ENCODE measurements at places on chromosomes 2 and 18.
A peak's percentile ranks its signal among the peaks of the same experiment; 100 is the strongest.

- DNase-seq = no peak
These were observed 65.4 kb downstream of the IKZF2 start for GRCh38 chr2:213086050-213086449.

- no peak for DNase-seq
These were observed 10.0 kb downstream of the NGEF start for GRCh38 chr2:233002829-233003657.

DNA sequence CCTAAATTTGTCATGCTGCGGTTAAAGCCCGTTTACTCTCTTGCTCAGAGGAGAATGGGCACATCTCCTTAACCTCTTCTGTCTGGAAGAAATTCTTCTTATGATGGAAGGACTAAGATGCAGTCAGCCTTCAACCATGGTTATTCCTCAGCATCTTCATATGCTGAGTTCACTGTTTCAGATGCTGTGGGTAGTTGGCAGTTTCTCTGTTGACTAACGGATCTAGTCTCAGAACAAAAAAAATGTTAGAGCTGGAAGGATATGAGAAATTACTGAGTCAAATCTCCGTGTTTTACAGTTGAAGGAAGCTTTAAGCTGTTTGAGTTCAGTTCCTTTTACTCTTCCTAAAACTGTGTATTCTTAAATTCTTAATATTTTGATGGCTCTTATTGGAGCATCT is 43.6 kb upstream of the PGAP1 start:
- DNase-seq = no peak

DNA sequence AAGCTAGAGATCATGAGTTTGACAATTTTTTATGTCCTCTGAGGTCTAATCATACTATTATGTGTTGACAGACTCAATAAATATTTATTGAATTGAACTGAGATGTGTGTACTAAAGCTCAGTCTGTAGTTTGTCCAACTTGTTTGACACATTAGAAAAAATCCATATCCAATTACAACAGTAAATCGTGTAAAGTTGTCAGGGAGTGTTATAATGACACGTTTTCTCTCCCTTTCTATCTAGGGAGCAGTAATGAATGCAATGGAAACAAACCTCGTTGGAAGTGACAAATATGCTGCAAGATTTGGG is 28.4 kb downstream of the ITGA4 start:
- no peak for DNase-seq

DNA sequence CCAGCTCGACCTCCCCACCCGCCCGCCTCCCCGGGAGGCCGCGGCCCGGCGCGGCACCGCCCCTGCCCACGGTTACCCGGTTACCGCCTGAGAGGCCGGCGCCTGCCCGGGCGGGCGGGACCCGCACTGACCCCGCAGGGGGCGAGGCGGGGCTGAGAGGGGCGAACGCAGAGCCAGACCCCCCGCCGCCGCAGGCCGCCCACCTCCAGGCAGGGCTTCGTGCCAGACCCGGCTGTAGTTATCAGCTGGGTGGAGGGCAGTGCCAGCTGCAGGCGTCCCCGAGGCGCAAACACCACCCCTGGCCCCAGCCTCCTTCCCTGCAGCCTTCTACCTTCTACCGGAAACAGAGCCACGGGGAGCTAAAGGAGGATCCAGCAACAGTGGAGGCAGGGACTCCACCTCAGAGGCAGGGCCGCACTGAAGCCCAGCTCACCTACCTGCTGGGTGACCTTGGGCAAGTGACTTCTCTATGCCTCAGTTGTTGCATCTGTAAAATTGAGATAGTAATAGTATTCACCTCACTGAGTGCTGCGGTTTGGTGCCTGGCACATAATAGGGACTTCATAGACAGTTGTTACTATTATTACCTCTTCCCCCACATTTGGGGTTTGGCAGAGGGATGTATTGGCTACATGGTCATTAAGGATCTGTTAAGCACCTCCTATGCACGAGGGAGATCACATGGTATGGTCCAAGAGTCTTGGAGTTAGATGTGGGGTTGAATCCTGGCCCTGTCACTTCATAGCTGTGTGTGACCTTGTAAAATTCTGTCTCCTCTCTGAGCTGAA is 231.6 kb upstream of the SMAD2 start:
- no peak for DNase-seq

- peak; percentile 64 for DNase-seq
These were observed 40.3 kb downstream of the PLA2R1 start for GRCh38 chr2:160022162-160022561.

DNA sequence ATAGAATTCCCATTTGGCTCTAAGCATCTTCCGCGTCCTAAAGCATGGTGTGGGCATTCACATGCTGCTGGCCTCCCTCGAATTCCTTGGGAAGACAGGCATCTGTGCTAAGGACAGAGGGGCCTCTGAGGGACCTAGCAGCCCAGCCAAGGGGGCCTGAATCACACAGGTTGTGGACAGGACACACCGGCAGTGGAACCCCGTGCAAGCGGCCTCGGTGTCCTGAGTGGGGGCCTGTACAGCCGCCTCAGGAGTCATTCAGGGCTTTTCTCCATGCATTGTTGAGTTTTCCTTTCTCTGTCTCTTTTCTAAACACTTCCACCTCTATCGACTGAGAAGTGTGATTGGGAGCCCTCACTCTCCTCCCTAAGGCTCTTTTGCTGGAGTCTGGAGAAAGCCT is 44.3 kb upstream of the SMIM21 start:
- DNase-seq = no peak

GRCh38 chr2:66301022-66301766 is 133.7 kb upstream of the MEIS1 start:
- DNase-seq = no peak

DNA sequence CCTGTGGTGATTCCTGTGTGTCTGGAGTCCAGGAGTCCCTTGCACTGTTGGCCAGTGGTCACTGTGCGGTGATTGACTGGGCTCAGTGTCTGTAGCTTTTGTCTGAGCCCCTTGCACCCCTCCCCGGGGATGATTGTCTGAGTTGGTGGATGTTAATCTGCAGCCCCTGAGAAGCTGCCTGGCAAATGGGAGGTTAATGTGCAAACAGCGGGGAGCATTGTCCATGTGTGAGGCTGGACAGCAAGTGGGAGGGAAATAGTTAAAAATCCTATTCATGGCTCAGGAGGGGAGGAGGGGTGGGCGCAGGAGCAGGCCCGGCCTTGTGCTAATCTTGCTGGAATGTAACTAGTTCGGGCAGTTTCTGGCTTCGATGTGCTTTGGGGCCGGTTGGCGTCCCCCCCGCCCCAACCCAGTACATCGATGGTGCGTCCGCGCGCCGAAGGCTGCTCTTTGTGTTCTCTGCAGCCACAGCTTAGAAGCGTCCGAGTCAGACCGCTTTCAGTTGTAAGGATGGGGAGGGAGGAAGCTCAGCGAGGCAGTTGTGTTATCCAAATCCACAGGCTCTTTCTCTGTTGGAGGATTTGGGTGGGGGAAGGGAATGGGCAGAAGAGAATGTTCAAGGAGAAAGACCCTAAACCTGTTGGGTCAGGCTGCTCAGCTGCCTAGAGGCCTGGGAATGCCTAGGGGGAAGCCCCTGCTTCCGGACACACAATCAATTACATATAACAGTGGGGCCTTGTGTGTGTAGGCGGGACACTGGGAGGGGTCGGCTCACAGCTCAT is 71.8 kb downstream of the TGOLN2 start:
- no peak for DNase-seq

GRCh38 chr18:63427558-63427957 is 5.3 kb upstream of the VPS4B start:
- no peak for DNase-seq

GRCh38 chr2:105102963-105103421 is 65.1 kb downstream of the MRPS9 start:
- DNase-seq = no peak

DNA sequence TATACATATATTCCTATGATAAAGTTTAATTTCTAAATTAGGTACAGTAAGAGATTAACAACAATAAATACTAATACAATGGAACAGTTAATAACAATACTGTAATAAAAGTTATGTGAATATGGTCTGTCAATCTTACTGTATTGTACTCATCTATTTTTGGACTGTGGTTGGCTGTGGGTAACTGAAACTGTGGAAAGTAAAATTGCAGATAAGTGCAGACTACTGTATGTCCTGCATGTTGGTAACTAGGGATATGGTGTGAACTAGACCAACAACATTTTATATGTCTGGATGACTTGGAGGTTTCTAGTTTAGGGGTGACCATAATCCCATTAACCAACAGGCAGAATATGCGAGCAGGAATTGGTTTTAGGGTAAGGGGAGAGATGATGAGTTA is 23.3 kb downstream of the PHLPP1 start:
- DNase-seq = no peak

GRCh38 chr2:29050591-29050990 is 23.7 kb downstream of the PCARE start:
- DNase-seq = no peak

GRCh38 chr2:201949181-201949926 is 84.3 kb upstream of the FZD7 start:
- DNase-seq = no peak

GRCh38 chr2:37323781-37324535 is 675 bp downstream of the PRKD3 start:
- no peak for DNase-seq

GRCh38 chr2:15472133-15472532 is 89.0 kb downstream of the NBAS start:
- DNase-seq = no peak

DNA sequence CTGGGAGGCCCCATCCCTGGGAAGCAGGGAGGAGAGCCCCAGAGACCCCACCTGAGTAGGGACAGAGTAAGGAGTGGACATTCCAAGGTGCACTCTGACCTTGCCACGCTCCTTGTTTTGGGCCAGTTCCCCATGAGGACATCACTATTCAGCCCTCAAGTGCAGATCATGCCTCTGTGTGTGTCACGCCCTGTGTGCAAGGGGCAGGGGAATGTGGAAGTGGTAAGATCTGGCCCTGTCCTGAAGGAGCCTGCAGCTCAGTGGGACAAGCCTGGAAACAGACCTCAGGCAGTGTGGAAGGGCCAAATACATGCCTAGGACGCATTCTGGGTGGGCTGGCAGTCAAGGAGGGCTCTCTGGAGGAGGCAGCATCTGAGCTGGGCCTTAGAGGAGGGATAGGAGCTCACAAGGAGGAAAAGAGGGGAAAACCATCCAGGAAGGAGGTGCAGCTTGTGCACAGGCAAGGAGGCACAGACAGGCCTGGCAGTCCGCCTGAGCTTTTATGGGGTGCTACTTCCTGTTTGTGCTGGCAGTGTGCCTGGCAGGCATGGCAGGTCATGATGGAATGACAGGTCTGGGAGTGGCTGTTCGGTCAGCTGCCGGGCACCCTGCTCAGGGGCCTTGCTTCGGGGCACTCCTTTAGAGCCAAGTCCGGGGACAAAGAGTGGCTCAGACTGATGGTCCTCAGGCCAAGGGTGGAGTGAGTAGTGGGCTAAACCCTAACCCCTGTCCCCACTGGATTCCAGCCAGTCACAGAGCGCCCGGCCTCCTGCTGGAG is 3.3 kb downstream of the KLHL30 start:
- peak; percentile 29 for DNase-seq

GRCh38 chr2:188333751-188334524 is 42.3 kb downstream of the GULP1 start:
- DNase-seq = no peak

DNA sequence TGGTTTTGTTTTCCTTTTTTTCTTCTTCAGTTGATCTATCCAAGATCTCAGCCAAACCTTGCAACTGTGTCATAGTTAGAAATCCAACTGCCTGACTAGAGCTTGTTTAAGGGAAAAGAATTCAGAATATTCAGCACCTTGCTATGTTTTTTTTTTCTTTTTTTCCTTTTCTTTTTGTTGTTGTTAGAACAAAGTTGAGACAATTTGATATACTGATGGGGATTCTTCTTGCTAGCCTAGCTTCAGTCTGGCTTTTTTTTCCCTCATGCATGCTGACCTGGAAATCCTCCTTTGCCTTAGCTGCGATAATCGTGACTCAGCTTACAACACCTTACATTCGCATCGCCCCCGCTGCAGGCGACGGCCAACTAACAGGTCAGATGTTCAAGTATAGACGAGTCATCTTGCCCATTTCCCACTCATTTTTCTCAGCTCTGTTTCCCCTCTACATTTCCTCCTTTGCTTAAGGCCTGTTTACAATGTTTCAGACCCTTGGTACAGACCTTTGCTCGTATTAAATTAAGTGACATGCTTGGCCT is 487.2 kb upstream of the RAB12 start:
- DNase-seq = no peak

DNA sequence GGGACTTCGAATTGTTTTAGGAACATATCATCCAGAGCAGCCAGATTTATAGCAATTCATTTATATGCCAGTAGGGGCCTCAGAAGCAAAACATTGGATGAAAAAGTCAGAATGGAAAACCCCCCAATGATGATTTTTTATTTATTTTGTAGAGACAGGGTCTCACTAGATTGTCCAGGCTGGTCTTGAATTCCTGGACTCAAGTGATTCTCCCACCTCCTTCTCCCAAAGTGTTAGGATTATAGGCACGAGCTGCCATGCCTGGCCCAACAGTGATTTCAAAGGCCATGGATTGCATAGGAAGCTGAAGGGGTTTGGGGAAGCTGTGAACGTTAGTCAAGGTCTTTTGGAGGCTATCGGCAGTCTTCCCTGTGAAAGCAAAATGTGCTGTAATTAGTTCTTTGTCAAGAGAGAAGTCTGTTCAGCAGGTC is 21.9 kb upstream of the MCFD2 start:
- peak; percentile 26 for DNase-seq

DNA sequence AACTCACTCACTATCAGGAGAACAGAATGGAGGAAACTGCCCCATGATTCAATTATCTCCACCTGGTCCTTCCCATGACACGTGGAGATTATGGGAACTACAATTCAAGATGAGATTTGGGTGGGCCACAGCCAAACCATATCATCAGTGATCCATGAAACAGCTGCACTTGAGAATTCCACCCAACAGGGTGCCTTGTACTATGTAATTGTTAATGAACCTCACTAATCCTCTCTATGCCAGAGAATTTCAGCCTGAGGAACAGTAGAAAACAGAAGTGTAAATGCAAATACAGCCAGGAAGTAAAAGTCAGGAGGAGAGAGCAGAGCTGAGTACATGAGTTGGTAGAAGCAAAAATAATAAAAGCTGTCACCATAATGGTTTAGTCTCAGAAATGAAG is 261.4 kb downstream of the EPHA4 start:
- no peak for DNase-seq

DNA sequence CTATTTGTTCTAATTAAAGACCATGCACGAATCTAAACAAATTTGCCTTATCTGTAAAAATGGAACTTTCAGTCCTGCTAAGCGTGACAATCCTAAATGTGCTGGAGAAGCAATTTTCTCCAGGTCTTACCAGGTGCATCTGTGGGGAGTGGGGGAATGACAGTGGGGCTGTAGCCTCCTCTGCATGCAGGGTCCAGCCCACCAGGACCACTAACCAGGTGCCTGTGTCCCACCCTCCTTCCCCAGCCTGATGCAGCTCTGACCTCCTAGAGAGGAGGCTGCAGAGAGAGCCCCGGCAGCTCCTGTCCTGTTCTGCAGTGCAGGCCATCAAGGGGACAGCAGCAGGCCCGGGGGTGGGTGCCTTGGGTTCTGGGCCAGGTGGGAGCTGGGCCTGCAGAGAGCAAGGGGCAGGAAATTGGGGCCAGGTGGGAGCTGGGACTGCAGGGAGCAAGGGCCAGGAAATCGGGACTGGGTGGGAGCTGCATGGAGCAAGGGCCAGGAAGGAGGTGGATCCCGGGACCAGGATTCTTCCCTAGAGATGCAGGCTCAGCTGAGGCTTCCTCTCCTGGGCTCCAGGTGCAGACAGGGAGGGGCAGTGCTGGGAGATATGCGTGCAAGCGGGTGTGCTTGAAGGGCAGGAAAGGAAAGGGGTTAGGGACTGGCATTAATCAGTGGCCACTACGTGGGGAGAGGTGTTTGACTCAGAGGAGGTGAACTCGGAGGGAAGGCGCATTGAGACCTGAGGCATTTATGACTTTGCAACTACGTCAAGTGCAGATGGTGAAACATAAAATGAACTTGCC is 185.3 kb downstream of the ANKRD30B start:
- DNase-seq = no peak

- DNase-seq = no peak
These were observed 31.2 kb upstream of the HNRNPLL start for GRCh38 chr2:38633895-38634294.

Measured in inflammatory macrophage treated with lipopolysaccharide for 1 hour (primary cell).